ENCODE measurements at places on chromosomes 2 and 18.
A peak's percentile ranks its signal among the peaks of the same experiment; 100 is the strongest.

- no peak for DNase-seq
These were observed 291.5 kb downstream of the SP3 start for GRCh38 chr2:173673640-173674039.

DNA sequence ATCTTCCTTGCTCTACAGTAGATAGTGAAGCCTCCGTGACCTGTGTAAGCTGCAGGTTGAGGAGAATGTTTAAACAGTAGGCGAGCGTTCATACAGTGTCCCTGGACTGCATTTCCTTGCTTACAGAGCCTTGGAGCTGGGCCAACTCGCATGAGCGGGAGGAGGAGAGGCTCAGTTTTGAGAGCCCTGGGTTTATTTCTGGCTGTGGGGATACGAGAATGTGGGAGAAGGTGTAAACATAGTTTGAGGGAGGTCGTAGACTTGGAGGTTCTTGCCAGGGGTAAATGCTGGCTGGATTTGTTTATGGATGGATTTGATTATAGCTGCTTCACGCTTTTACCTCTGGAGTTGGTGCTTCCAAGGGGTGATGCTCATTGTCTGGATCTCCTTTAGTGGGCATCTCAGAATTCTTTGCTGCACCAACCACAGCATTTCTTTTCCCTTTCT lies 20.8 kb downstream of the CRIM1 start:
- DNase-seq = peak; percentile 49

DNA sequence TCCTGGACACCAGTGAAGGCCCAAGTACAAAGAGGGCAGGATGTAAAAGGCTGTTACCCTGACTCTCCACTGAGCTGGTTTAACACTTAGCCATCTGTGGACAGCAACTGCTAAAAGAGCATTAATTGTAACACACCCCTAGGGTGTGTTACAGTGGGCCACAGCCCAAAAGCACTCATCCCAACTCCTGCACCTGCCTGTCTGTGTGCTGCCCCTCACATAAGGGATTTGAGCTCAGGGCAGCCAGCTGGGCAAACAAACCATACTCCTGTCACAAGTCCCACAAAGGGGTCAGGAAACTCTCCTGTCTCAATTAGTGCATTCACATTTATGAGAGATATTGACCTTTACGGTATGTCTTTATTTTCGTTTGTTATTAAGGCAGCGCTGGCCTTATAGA lies 833.1 kb upstream of the NXPH2 start:
- DNase-seq = no peak

DNA sequence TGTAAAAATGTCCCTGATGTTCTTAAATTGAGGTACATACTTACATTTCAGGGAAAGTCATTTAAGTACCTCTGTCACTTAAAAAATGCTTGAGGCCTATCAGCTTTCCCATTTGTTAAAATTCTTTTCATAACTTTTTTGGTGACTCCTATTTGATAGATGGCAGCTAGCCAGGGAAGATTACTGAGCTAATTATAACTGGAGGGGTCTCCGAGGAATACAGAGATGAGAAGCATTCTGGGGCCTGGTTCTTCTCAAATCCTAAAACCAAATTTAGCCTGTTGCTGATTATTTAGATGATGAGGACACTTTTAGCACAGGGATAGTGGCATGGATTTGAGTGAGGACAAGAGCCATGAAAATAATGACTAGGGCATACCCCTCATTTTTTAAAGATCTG lies 4.8 kb downstream of the UGP2 start:
- DNase-seq = no peak

- peak; percentile 32 for DNase-seq
These were observed 198.5 kb downstream of the FHOD3 start for GRCh38 chr18:36496022-36496421.

- DNase-seq = peak; percentile 79
These were observed 45.1 kb upstream of the SERTAD2 start for GRCh38 chr2:64698668-64699444.

- no peak for DNase-seq
These were observed 62.1 kb downstream of the NABP1 start for GRCh38 chr2:191740016-191740419.

DNA sequence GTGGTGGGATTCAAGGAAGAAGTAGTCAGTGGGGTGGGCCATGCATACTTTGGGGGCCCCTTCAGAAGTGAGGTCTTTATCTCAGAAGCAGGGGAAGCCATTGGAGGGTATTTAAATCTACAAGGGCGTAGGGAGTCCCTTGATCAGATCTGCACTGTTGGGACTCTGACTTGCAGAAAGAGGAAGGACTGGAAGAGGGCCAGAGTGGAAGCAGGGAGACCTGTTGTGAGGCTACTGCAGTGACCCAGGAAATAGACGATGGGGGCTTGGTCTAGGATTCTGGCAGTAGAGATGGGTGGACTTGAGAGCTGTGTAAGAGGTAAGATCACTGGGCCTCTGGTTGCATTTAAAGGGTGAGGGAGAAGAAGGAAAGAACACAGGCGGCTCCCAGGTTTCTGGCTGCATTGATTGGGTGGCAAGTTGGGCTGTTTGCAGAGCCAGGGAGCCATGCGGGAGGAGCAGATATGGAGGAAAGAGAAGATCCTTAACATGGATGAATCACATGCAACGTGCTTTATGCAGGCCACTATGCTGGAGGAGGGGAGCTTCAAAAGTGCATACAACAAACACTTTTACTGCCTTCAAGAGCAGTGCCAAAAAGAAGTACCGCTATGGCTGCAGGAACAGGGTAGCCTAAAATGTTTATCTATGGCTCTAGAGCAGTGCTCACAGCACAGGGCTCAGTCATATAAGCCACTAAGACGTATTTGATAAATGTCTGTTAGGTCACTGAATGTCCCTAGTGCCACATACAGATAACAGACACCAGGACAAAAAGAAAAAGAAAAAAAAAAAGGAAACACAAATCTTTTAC lies 2.3 kb downstream of the SFXN5 start:
- DNase-seq = no peak

GRCh38 chr2:43542285-43542933 lies 53.4 kb downstream of the THADA start:
- peak; percentile 56 for DNase-seq

- peak; percentile 40 for DNase-seq
These were observed 26.0 kb downstream of the DGKD start for GRCh38 chr2:233380132-233380895.

DNA sequence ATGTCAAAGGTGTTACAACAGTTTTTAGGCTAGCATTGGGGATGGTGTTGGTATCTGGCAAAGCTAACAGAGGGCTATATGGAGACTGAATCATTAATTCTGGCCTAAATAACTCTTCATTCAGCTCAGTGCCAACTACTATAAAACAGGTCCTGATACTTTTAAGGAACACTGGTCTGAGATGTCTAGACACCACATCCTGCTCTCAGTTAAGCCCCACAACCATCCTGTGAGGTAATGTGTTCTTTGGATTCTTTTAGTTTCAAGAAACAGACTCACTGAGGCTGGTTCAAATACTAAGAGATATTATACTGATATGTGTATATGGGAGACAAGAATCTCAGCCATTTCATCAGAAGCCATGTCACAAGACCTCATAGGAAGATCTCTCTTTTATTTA lies 14.2 kb upstream of the HK2 start:
- no peak for DNase-seq

- DNase-seq = no peak
These were observed 454.1 kb upstream of the SALL3 start for GRCh38 chr18:78525366-78526111.

GRCh38 chr2:173218326-173219056 lies 136.2 kb upstream of the CDCA7 start:
- DNase-seq = no peak

DNA sequence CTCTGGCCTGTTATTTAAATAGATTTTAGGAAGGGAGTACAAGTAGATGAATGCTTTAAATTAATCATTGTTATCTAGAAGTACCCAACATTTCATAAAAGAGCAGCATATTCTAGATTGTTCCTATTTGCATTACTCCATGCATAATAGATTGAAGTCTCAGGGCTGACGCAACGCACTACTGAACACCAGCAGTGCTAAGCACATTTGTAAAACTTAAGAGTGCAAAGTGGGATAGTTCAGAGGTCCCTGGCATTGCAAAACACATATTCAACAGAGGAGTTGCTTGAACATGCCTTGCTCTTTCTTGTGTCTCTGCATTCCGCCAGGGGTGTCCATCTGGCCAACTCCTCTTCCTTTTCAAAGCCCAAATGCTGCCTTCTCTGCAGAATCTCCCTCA lies 22.3 kb downstream of the CDKL4 start:
- no peak for DNase-seq

GRCh38 chr18:22368021-22368420 lies 49.7 kb downstream of the CTAGE1 start:
- no peak for DNase-seq

- DNase-seq = no peak
These were observed 49.9 kb upstream of the RBBP8 start for GRCh38 chr18:22883179-22883578.

DNA sequence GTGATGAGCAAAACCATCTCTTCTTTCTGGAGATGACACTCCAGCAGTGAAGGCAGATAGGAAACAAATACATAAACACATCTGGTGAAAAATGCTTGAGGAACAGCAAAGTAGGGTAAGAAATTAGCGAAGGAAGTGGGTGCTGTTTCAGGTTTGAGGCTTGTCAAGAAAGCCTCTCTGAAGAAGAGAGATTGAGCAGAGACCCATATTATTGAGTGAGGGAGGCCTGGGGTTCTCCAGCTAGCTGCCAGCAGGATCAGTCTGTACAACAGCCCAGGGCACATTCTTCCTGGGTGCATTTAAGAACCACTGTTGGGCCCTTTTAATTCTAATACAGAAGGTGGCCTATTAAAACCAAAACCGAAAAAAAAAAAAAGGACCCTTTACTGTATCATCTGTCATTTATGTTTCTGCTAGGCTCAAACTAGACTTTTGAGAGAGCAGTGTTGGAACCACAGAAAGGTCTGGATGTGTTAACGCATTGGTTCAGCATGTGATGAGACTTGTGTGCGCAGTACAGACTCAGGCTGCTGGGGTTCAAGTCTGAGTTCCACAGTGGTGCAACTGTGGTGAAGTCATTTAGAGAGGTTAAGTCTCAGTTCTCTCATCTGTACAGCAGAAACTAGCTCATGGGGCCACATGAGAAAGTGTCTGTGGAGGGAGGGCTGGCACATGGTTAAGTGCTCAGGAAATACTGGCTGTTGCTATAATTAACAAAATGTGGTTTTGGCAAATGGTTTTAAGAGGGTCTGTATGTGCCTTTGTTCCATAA lies 28.9 kb downstream of the MGAT5 start:
- no peak for DNase-seq

DNA sequence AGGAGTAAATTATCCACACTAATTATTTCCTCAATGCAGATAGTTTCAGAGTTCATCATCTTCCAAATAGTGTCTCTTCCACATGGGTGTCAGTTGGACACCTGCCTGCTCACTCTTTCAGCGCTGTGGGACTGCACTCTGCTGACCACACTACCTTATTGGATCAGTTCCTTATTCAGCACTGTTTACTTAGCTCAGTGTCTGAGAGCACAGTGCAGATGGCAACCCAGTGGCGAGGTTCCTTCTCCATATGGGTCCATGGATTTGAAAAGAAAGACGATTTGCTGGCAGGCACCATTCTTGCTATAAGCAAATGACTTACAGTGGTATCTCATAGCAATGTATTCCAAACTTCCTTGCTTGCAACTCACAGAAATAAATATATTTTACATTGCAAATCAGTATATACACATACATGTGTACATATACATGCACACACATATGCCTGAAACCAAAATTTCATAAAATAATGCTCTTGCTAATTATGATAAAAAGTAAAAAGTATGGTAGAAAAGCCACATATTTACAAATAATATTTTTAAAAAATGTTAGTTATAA lies 354.8 kb downstream of the INSIG2 start:
- no peak for DNase-seq
